ENCODE measurements at places on chromosomes 3 and 15. TPM values are rescaled to one million over a fixed set of nuclear protein-coding genes. Genes with fewer than 3 reads are reported as not detected.

Gene ACY1
- total RNA-seq, result 85.7 TPM

Gene VGLL3
- 7.9 TPM for total RNA-seq

Gene HTR3E
- total RNA-seq, result not detected

Gene CADPS
- total RNA-seq, result not detected

Gene ZNF80
- not detected for total RNA-seq

Gene WDR6
- 86.1 TPM for total RNA-seq

Gene POTEB2
- total RNA-seq, result not detected

Gene LTK
- total RNA-seq, result 0.69 TPM

Gene PLA2G4F
- total RNA-seq, result 0.72 TPM

DNA sequence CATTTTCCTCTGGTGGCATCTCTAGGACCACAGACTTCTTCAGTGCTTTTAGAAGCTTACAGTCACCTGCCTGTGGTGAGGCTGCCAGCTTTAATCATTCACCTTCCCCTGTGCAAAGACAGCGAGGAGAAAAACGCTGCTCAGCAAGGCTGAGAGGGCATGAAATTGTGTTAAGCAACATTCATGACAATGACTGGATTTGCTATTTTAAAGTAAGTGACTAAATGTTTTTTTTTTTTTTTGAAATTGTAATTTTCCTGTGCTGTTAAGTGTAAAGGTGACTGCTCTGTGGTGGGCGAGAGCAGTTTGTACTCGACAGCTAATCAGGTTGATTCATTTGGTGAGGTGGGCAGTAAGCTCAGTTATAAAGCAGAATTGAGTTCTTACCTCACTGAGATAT, 240.4 kb downstream of the NSUN3 start:
- peak; percentile 71 for DNase-seq

- no peak for DNase-seq
Observed at GRCh38 chr15:46408312-46408711, 773.5 kb downstream of the SQOR start.

DNA sequence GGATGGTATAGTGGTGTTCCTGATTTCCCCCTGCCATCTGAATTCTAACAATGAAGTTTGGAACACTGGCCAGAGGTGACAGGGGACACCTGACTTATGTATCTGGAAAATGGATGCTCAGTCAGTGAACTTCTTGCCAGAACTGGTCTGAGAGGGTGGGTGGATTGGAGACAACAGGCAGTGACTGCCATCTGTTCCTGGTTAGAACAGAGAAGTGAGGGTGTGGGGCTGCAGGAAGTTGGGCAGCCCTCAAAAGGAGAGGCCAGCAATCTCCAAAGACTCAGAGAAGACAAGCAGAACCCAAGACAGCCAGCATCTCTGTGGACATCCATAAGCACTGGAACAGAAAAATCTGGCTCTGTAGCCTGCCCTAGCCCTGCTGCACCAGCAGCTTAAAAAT, 50.5 kb downstream of the ANP32A start:
- DNase-seq, result no peak

DNA sequence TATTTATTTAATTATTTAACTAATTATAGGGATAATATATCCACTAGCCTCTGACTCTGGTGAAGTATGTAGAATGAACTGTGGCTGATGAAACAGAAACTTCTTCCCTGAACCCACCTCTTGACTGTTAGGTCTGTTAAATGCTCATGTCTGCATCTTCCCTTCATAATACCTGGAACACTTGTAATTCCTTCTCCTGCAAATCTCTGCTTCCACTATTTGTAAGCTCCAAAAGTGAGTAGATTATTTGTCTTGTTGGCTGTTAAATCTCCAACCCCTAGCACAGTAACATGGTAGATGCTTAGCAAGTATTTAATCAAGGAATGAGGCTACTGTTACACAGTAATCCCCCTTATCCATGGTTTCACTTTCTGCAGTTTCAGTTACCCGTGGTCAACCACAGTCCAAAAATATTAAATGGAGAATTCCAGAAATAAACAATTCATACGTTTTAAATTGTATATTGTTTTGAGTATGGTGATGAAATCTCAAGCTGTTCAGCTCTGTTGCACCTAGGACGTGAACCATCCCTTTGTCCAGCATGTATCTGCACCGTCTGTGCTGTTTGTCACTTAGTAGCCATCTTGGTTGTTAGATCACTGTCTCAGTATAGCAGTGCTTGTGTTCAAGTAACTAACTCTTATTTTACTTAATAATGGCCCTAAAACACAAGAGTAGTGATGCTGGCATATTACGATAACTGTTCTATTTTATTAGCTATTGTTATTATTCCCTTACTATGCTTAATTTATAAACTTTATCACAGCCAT, 5.7 kb downstream of the TTBK2 start:
- DNase-seq, result no peak

DNA sequence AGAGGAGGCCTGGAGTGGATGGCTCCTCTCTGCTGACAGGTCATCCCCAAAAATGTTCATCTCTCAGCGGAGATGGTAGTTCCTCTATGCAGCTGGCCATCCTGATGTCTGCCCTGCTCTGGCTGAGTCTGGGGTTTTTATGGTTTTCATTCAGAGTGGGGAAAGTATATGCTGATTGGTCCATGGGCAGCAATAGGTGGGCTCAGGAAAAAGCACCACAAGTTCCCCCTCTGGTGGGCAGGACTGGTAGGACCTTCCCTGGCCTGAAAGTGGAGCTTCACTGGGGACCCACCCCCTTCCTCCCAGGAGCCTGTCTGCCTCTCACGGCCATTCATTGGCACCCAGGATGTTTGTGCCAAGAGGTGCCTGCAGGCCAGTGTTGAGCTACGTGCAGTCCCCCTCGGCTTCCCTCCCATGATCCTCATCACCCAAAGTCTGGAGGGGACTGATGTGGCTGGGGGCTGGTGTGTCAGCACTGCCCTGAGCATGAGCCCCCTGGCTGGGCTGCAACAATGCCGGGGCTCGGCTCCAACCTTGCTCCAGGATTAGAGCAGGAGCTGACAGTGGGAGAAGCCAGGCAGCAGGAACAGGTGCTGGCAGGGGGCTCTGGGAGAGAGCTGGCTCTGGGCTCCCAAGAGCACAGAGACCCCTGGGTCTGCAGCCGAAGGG, 13.1 kb upstream of the BLOC1S6 start:
- DNase-seq, result no peak

- no peak for DNase-seq
Observed at GRCh38 chr3:58722561-58722960, 56.0 kb upstream of the FAM3D start.

- no peak for DNase-seq
Observed at GRCh38 chr3:108588601-108589000, 637 bp downstream of the CIP2A start.

- no peak for DNase-seq
Observed at GRCh38 chr15:54280726-54281125, 302.5 kb downstream of the UNC13C start.

- no peak for DNase-seq
Observed at GRCh38 chr3:115098354-115099073, 48.6 kb downstream of the ZBTB20 start.

DNA sequence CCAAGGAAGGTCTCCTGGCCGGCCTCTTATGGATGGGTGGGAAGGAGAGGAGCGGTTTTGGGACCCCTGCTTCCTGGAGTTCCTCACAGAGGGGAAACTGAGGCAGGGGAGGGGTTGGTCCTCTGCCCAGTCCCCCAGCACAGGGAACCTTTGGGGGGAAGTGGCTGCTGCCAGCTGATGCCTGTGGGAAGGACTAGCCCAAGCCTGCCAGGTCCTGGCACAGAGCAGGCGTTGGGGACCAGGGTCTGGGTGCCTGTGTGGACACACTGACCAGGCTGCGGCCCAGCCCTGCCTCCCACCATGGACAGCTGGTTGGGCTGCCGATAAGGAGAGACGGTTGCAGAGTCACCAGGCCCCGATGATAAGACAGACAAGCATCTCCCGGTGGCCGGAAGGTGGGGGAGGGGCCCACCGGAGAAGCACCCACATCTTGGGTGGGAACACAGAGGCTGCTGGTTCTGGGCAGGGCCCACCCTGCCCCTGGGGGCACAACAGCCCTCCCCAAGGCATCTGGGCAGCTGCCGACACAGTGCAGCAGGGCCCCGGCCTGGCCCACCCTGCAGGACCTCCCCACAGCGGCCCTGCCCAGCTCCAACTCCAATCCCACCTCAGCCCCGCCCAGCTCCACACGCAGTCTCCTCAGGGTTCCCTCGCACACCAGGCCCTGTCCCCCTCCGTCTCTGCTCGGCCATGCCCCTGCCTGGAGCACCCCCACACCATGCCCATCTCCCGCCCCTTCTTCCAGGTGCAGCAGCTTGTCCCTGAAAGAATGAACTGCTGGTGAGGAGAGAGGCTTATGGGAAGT, 50.7 kb downstream of the DNAJB8 start:
- DNase-seq, result no peak

- DNase-seq, result no peak
Observed at GRCh38 chr15:67884009-67884408, 44.2 kb upstream of the RNU6-1 start.

DNA sequence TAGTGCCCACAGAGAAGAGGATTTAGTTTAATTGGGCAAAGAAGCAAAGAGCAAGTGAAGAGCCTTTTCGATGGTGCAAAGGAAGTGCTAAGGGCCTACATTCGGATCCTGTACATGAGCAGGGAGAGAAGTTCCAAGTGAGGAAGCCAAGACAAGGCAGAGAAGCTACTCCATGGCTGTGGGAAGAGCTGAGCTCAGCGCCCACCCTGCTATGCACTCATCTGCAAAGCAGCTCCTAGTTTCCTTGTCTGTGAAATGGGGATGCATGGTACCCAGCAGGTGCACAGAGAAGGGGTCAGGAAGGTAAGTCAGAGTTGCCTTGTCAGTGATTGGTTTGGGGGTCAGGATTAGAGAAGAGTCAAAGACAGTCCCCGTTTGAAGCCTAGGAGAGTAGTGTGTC, 126.5 kb downstream of the PDE8A start:
- DNase-seq, result no peak

- peak; percentile 15 for DNase-seq
Observed at GRCh38 chr3:48885753-48886152, 12.9 kb downstream of the SLC25A20 start.

DNA sequence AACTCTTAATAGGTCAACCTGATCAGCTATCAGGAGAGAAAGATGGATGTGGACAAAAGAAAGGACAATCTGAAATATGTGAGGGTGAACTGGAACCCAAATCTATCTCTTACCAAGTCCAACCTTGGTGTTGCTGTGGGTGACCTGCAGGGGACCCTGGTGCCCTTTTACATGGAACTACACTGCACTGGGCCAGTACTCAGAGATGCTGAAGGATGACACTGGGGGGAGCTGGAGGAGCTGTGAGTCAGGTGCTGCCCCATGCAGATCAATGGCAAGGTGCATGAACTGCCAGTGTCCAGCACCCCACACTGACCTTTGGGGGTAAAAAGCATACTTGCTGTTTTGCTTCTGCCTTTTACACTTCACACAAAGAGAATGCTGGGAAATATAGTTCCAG, 55.6 kb upstream of the TBC1D5 start:
- no peak for DNase-seq

GRCh38 chr15:41798607-41799487, 24.6 kb downstream of the MAPKBP1 start:
- no peak for DNase-seq

- DNase-seq, result peak; percentile 68
Observed at GRCh38 chr3:124346487-124346886, 354.6 kb upstream of the ROPN1 start.

DNA sequence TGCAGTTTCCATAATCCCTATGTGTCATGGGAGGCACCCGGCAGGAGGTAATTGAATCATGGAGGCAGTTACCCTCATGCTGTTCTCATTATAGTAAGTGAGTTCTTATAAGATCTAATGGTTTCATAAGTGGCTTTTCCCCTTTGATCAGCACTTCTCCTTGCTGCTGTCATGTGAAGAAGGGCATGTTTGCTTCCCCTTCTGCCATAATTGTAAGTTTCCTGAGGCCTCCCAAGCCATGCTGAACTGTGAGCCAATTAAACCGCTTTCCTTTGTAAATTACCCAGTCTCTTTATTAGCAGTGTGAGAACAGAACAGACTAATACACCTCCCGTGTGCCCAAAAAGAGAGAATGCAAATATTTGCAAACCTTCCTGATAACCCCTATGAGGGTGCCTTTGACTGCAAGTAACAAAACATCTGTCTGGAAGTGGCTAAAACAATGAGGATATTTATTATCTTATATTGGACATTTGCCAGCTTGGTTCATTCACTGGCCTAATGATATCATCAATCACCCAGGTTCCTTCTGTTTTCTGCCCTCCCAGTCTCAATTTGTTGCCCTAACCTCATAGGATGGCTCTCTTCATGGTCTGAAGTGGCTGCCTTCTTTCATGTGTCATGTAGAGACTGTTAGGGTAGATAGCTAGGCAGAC, 68.7 kb downstream of the BHLHE40 start:
- DNase-seq, result no peak

DNA sequence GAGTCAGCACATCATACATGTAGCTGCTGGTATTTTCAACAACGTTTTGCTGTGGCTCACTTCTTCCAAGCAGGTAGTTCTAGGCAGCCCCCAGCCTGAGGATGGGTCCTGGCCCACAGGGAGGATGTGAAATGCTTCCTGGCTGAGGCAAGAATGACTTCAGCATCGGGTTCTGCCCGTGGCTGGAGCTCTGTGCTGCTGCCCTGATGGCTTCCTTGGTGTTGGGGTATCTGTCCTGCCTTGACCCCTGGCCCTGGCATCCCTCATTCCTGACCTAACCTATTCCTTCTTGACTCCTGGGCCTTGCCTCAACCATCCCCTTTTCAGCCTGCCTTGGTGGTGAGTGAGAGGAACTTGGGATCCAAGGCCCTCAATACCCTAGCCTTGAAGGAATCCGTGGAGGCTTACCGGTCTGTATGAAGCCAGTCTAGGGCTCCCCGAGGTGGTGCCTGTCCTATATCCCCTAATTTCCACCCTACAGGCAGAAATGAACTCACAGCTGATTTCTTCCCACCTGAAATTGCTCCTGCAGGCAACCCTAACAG, 300.6 kb downstream of the TLE3 start:
- DNase-seq, result no peak

GRCh38 chr3:46867550-46867898, 4.3 kb upstream of the MYL3 start:
- no peak for DNase-seq

DNA sequence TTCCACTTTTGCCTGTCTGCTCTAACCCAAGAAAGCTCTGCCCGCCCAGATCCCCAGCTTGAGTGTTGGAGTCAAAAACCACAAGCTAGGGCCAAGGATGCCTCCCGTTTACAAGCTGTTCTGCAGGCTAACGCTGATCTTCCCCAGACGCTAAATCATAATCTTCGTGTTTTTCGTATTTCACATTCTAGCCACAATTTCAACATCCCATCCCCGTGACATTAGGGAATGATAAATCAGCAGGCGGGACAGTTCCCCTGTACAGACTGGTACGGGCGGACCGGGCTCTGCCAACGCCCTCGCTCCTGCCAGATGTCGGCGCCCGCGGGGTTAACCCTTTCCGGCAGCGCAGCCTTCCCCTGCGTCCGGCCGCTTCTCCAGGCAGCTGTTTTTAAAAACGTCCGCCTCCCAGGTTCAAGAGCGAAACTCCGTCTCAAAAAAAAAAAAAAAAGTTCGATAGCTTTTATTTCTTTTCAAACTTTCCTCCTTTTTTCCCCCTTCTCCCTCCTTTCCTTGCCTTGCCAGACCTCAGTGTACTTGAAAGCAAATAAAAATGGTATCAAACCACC, 81.0 kb upstream of the BNC1 start:
- no peak for DNase-seq

Data from epithelial cell of proximal tubule (primary cell).